ENCODE measurements at places on chromosomes 11 and 22.

GRCh38 chr11:33775832-33776470 lies 1.6 kb upstream of the FBXO3 start:
- no peak for DNase-seq

- no peak for DNase-seq
Observed at GRCh38 chr11:58880625-58881024, 36.1 kb upstream of the GLYATL2 start.

GRCh38 chr11:129055196-129055595 lies 112.5 kb upstream of the TP53AIP1 start:
- no peak for DNase-seq

- DNase-seq = peak; percentile 80
Observed at GRCh38 chr11:10322830-10323792, 18.2 kb downstream of the ADM start.

- no peak for DNase-seq
Observed at GRCh38 chr22:27372969-27373670, 428.4 kb downstream of the MN1 start.

GRCh38 chr11:134022748-134023147 lies 46.1 kb upstream of the JAM3 start:
- DNase-seq = no peak

DNA sequence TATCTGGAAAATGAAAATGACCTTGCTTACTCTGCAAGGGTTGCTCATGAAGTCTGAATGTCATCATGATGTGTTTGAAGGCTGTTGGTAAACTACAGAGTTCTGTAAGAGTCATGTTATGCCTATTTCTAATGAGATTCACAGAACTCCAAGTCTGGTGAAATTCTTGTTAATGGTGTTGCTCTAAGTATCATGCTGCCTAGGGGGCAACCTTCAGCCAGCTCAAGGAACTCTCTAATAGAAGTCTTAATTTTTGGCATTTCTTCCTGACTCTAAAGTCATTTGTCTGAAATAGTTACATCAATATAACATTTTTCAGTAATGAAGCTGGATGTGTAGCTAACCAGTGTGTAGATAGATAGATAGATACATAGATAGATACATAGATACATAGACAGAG lies 302.8 kb downstream of the FAT3 start:
- no peak for DNase-seq

DNA sequence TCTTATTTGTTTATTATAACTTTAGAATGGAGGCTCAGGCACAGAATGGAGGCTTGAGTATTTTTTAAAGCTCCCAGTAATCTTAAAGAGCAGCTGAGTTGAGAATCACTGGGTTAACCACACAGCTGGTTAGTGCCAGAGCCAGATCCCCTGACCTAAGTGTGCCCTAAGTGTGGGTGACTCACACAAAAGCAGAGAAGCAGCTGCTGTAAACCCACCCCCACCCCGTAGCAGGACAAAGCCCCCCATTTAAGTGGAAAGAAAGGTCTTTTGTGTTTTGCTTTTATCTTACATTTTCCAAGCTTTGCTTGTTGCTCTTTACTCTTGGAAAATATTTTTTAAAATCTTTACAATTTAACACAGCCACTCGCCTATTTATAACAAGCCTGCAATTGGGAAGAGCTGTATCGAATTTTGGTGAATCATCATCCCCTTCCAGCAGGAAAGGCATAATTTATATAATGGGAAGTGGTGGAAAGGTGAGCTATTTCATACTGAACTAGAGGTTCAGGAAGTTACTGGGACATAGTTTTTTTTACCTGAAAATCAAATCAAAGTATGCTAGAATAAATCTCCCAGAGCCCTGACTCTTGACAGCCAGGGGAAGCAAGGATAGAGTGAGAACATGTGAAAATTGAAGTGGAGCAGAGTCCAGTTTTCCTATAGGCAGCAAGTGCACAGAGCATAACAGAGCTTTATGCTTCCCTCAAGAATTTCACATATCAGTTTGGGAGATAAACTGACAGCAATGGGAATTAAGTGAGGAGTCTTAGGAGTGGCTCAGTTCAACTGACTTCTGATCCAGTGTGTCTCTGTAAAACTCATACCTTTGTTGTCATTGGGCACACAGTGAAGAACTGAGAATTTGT lies 405.7 kb downstream of the AASDHPPT start:
- peak; percentile 65 for DNase-seq

DNA sequence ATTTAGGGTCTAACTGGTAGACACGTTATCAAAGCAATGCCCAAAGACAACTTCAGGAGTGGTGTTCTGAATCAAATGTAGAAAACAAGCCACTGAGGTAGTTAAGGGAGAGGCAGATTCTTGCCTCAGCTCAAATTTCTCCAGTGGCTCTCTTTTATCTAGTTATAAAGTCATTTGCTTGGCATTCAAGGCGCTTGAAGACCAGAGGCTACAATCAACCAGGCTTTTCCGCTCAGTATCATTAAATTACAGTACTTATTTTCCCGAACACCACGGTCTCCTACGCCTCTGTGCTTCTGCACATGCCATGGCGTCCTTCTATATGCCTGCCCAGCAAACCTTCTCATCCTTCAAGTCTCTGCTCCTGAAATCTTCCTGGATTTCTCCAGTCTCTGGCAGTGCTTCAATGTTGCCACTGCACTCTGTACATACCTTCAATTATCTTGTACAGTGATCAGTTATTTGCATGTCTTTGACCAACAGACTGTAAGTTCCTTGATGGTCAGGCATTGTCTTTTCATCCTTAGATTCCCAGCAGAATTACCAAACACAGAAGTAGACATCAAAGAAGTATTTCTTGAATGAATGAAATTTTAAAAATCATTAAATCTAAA lies 1.4 kb downstream of the POGLUT3 start:
- DNase-seq = no peak

DNA sequence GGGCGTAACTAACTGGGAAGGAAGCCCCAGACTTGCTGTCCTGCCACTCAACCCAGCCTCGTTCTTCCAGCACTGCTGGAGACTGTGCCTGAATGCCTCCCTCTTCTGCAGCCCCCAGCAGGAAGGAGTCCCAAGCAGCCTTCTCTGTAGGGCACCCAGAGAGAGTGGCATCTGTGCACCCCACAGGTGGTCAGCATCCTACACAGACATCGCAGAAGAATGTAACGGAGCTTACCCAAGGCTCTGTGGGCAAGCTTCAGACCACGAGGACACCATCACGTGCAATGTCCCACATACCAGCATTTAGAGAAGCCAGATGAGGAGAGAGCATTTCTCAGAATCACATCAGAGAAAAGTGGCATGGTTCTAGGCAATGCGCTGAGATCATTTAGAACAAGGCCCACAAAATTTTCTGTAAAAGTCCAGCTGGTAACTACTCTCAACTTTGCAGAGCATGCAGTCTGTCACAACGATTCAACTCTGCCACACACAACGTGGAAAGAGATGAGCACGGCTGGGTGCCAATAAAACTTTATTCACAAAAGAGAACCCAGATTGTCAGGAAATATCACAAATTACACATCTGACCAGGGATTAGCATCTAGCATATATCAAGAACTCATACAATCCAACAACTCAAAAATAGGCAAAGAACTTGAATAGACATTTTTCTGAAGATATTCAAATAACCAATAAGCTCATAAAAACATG lies 33.4 kb downstream of the SHANK2 start:
- DNase-seq = no peak

- no peak for DNase-seq
Observed at GRCh38 chr11:117814766-117815261, 9.7 kb downstream of the FXYD2 start.

- no peak for DNase-seq
Observed at GRCh38 chr11:28346209-28346608, 238.0 kb downstream of the METTL15 start.

- no peak for DNase-seq
Observed at GRCh38 chr11:10041748-10042446, 252.1 kb downstream of the SBF2 start.

DNA sequence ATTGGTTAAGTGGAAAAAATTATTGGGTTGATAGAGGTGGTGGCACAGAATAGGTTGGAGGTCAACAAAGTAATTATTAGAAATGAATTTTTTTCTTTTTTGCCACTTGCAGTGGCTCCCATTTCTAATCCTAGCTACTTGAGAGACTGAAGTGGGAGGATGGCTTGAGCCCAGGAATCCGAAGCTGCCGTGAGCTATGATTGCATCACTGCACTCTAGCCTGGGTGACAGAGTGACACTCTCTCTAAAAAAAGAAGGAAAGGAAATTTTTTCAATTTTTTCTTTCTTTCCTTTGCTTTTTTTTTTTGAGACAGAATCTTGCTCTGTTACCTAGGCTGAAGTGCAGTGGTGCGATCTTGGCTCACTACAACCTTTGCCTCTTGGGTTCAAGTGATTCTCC lies 2.2 kb upstream of the BCO2 start:
- DNase-seq = no peak

- no peak for DNase-seq
Observed at GRCh38 chr11:64157631-64158394, 8.1 kb downstream of the MACROD1 start.

DNA sequence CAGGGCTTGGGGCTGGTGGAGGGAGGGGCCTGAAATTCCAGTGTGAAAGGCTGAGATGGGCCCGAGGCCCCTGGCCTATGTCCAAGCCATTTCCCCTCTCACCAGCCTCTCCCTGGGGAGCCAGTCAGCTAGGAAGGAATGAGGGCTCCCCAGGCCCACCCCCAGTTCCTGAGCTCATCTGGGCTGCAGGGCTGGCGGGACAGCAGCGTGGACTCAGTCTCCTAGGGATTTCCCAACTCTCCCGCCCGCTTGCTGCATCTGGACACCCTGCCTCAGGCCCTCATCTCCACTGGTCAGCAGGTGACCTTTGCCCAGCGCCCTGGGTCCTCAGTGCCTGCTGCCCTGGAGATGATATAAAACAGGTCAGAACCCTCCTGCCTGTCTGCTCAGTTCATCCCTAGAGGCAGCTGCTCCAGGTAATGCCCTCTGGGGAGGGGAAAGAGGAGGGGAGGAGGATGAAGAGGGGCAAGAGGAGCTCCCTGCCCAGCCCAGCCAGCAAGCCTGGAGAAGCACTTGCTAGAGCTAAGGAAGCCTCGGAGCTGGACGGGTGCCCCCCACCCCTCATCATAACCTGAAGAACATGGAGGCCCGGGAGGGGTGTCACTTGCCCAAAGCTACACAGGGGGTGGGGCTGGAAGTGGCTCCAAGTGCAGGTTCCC lies at the start of gene APOC3:
APOC3 (plus strand) TSS at position 383 of the 659 bp plus-strand sequence. CDS start 676 bp downstream, outside the sequence.
- DNase-seq = no peak

GRCh38 chr22:23222033-23222792 lies 41.9 kb downstream of the BCR start:
- no peak for DNase-seq

- DNase-seq = no peak
Observed at GRCh38 chr11:69666752-69667536, 8.2 kb downstream of the LTO1 start.

GRCh38 chr11:62010935-62011528 lies 43.6 kb upstream of the FTH1 start:
- no peak for DNase-seq

GRCh38 chr11:1392561-1392960 lies 2.8 kb downstream of the BRSK2 start:
- no peak for DNase-seq

DNA sequence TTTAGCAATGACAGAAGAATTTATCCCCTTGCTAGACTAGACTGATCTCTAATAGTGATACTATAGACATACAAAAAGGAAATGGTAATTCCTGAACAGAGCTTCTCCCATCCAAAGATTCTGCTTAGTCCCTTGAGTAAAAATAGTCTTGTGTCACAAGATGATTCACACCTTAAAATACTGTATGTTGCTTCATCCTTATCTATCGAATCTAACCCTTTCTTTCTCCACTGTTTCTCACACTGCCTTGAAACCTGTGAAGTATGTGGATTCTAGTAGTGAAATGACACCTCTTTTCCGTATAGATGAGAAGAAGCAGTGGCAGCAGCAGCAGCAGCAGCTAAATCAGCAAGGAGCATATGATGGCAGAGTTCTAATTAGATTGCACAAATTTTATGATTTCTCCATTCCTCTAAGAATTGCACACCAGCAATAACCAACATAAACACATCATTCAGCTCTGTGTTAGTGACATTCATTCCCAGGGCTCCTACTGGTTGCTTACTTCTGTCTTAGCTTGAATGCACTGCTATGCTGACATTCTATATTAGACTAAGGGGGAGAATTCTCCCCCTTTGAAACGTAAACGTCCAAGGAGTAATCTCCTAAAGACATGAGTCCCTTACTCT lies 14.6 kb downstream of the KCNA4 start:
- DNase-seq = no peak

DNA sequence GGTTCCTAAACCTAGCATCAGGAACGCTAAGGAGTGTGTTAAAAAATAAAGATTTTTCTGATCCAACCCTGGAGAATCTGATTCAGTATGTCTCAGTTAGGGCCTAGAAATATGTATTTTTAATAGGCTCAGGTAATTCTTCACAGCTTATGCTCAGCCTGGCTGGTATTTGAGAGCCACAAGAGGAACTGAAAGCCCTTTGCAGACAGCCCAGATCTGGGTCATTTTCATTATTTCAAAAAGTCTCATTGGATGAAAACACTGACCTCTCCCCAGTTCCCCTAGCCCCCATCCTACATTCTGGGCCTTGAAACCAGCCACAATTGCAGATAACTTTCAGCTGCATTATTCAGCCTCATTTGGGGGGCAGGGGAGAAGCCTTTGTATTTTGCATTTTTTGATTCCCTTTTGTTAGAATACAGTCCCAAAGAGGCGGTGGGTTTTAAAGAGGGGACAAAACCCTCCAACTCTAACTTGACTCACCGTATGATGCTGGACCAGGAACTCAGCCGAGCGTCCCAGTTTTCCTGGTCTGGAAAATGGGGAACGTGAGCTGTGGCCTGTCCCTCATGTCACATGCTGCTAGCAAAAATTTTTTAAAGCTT lies 66.0 kb upstream of the LARGE1 start:
- DNase-seq = no peak

DNA sequence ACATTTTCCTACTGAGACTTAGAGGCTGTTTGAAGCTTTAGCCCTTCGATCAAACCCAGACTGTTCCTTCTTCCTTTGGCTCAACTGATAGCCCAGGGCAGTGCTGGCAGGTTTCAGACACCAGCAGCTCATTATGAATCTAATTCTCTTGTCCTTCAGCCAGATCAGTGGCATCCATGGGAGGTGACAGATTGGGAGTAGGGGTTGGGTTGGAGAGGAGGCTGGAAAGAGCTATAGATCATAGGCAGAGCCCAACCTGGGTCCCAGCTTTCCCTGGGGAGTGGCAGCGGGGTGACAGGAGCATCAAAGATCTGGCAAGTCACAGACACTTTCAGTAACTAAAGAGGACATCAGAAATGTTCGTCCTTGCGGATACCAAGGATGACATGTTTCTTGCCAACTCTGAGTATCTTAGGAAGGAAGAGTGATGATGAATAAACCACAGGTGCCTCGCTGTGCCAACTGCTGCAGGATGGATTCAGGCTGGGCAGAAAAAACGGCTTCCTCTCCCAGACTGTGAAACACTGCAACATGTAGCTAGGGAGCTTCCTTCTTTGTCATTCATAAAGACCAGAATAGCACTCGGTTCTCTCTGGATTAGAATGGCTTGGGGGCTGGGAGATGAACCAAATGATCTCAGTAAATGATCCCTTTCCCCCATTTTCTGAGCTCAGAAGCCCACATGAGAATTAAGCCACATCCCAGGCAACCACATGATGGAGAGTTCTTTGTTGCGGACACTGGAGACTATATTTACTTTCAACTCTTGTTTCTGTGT lies 19.1 kb downstream of the ABCC8 start:
- DNase-seq = no peak

GRCh38 chr11:2100361-2101170 lies 38.6 kb downstream of the IGF2 start:
- no peak for DNase-seq

GRCh38 chr11:28269586-28269985 lies 161.4 kb downstream of the METTL15 start:
- DNase-seq = no peak
